ENCODE measurements at places on chromosomes 12 and 14.
A peak's percentile ranks its signal among the peaks of the same experiment; 100 is the strongest.

GRCh38 chr12:123816896-123817537 lies 54.9 kb downstream of the DNAH10 start:
- no peak for DNase-seq

DNA sequence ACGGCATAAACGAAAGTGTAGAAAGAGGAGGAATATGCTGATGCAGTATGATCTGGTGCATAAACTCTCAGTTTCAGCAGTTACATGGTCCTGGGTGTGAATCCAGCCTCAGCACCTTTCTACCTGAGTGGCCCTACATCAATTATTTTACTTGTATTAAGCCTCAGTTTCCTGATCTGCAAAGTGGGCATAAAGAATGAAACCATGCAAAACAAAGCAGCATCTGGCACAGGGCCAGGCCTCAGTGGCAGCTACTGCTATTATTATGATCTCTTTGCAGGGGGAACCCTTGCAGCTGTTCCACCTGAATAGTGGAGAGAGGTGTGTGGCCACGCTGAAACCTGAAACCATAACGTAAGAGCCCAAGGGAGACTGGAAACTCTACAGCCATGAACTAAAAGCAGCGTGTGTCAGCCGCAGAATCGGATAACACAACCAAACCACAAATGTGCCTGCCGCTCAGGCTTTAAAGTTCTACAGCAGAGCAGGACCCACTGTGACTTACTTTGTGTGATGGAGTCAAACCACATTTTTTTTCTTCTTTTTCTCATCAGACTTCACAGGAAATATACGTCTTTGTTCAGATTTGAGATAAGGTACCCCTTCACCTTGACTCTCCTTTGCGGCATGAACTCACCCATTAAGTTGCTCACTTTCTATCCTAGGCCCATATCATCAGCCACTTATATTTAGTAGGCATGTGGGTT lies 29.2 kb upstream of the FOS start:
- DNase-seq = peak; percentile 66

DNA sequence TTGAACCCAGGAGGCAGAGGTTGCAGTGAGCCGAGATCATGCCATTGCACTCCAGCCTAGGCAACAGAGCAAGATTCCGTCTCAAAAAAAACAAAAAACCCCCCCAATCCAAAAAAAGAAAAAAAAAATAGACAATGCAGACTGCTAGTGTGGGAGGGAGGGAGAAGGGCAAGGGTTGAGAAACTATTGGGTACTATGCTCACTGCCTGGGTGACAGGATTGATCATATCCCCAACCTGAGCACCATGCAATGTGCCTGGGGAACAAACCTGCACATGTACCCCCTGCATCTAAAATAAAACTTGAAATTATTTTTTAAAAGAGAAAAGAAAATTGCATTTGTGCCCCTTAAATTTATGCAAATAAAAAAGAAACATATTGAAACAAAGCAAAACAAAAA lies 65.6 kb upstream of the PLEKHG3 start:
- no peak for DNase-seq

- no peak for DNase-seq
These were observed 185.1 kb upstream of the CDKN3 start for GRCh38 chr14:54211551-54212308.

DNA sequence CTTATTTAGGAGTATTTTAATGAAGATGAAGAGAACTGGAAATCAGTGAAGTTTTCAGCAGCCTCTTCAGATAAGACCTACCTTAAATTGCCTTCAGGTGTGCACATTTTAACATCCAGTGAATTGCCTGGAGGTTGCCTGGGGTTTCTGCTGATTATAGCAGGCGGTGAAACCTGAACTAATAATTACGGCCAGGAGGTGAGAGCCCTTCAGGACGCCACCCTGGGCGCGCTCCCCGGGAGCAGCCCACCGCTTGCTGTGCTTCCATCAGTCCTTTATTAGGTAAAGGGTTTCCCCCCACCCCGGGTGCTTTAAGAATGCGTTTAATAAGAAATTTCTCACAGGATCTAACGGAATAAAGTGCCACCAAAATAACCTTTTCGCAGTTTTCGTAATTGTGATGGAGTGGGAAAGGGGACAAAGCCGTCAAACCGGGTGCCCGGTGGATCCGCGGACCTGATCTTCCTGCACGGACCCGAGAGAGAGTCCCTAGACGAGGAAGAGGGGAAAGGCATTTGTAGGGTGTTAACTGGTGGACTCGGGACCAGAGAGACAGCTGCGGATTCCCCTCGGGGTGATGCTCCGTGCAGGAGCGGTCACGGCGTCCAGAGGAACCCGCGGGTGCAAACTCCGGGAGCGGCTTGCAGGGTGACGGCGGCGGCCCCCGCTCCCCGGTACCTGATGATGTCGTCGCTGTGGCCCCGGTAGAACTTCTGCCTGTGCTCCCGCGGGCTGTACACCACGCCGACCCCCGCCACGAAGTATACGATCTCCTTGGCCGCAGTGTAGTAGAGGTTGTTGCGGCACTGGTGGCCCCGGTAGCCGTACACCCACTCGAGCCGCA lies 902 bp downstream of the EML5 start:
- DNase-seq = peak; percentile 1

DNA sequence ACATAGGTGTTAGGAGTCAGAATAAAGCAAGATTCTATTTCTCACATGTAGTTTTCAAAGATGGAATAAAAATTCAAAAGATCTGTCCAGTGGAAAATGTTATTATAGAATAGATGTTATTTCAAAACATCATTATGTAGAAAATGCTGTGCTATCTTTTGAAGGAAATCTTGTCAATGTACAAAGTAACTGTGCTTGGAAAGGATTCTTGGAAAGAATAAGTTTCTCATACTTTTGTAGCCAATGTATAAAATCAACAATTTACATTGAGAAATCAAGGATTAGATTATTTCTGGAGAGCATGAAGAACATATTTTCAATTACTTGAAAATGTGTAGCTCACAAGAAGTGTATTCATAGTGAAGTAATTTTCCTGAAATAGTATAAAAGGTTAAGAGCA lies 532.5 kb upstream of the MGAT4C start:
- no peak for DNase-seq

DNA sequence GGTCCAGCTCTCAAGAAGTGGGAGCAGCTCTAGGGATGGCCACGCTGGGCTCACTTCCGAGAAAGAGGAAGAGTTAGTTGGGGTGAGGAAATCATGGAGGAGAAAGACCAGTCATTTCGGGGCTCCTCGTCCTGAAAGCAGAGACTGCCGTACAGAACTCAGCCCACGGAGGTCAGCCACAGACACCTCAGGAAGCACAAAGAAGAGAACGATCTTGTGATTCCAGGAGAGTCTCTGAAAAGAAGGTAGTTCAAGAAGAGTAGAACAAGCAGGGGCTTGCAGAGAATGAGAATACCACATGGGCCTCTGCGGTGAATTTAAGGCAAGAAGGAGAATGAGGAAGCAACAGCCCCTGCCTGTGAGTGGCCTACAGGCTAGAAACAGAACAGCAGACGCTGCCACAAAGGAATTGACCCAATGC lies 311.9 kb downstream of the CACNA1C start:
- no peak for DNase-seq

DNA sequence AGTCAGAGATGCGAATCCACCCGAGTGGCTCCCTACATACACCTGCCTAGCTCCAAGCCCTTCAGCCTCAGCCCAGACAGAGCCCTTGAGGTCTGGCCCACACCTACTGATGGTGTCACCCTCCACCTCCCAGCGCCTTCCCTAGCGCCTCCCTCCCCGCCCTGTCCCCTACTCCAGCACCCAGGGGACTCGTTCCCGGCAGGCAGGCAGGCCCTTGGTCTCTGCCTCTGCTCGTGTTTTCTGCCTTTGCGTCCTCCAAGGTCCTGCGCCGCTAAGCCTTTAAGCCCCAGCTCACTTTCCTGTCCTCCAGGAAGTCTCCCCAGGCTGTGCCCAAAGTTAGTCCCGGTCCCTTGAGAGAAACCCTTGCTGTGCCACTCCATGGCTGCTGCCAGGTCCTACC lies 12.7 kb downstream of the INF2 start:
- no peak for DNase-seq

DNA sequence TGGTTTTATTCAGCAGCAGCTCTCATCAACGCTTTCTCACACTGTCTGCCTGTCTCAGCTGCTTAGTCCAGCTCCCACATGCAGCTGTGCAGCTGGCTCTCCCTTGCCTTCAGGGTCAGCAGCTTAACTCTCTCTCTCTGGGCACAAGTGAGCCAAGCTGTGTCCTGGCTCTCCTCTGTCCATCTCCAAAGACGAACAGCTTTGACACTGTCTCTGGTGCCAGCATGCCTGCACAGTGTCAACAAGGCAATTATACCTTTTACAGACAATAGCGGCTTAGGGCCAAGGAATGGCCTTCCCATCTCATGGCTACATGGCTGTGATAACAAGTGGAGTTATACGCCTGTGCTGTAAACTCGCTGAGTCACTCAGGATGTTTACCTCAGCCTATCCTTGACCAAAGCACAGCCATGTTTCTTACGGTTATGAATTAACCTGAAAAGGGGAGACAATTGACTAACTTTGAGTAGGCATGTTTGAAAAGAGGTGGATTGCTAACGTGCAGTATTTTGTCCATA lies 38.4 kb upstream of the MANSC4 start:
- DNase-seq = no peak

- DNase-seq = no peak
These were observed 751.1 kb downstream of the TMEM121 start for GRCh38 chr14:106277503-106277902.

GRCh38 chr12:75257510-75257909 lies 47.9 kb upstream of the KCNC2 start:
- DNase-seq = no peak

- DNase-seq = no peak
These were observed 105.1 kb upstream of the TMEM260 start for GRCh38 chr14:56474419-56475022.

GRCh38 chr12:122949816-122950675 lies 16.2 kb downstream of the ABCB9 start:
- no peak for DNase-seq

DNA sequence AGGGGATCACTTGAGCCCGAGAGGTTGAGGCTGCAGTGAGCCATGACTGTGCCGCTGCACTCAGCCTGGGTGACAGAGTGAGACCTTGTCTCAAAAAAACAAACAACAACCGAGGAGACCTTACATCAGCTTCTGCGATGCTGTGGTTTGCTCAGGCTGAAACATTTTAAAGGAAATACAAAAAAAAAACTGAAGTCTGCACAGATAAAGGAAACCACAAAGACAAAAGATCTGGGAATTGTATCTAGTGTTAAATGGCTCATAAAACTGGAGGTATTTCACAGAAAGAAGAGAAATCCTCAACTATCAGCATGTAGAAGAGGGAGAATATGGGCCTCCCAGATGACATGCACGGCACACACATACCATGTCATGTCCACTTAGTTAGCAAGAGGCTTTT lies 60.3 kb upstream of the VPS33A start:
- no peak for DNase-seq

- DNase-seq = no peak
These were observed 166.6 kb upstream of the CCDC198 start for GRCh38 chr14:57660208-57660607.

DNA sequence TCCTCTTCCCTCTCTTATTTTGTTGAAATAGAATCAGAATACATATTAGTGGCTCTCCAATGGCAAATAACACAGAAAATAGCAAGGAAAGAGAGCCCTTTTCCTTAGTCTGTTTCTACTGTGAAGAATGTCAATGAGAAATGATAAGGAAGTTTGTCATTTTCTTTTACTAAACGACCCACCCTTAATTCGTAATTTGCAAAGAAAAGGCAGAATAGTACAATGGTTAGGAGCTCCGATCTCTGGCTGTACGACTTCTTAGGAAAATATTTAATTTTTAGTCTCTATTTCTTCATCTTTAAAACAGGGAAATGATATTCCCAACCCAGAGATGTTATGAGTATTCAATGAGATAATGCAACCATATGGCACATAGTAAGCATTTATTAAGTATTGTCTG lies 6.0 kb downstream of the PAX9 start:
- no peak for DNase-seq

GRCh38 chr12:101929365-101930041 lies 52.1 kb downstream of the DRAM1 start:
- no peak for DNase-seq

- DNase-seq = no peak
These were observed 6.6 kb upstream of the SLC8B1 start for GRCh38 chr12:113341535-113341934.

- no peak for DNase-seq
These were observed 10.4 kb downstream of the G2E3 start for GRCh38 chr14:30569216-30569902.

DNA sequence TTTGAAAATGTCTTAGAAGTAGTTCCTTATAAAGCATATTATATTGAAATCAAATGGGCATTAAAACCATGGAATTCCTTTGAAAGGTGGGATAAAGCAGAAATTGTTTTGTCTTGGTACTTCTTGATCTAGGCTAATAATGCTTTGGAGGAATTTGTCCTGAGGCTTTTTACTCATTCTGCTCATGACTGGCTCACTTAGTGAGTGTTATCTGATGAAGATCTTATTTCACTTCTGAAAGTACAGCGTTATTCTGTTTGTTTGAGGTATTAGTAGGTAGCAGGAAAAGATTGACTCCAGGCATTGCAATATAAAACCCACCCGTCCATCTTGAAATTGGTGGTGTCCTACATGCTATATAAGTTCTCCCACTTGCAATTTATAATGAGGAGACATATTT lies 5.5 kb downstream of the C12orf71 start:
- DNase-seq = no peak

GRCh38 chr12:81141217-81141616 lies 63.3 kb downstream of the ACSS3 start:
- no peak for DNase-seq

GRCh38 chr12:39875721-39876120 lies 230.2 kb downstream of the SLC2A13 start:
- DNase-seq = no peak

DNA sequence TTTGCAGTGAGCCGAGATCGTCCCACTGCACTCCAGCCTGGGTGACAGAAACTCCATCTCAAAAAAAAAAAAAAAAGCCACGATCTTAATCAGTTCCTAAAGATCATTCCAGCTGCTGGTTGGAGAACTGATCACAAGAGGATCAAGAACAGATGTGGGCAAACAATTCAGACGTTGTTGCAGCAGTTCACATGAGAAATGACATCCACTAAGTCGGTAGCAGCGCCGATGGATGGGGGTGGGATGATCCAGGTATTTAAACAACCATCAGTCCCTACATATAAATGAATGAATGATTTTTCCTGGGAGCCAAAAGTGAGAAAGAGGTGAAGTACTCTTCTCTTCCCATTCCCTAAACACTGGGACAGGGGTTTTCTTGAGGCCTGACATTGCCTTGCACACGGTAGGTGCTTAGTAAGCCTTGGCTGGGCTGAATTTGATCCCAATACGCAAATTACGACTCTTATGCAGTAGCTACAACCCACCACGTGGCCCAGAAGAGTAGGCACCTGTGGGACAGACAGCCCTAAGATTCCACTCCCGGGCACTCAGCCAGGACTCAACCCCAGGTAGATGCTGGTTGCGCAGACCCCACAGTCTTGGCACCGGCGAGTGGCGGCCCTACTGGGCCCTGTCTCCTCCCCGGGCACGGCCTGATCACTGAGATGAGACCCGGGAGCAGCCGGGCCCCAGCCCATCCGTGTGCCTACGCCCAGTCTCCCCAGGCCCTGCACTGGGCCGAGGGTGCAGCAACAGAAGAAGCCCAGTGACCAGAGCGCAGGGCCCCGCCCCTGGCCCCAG lies 565 bp downstream of the SPRYD3 start:
- DNase-seq = peak; percentile 22

- no peak for DNase-seq
These were observed 345.8 kb downstream of the VRK1 start for GRCh38 chr14:97143011-97143410.

- no peak for DNase-seq
These were observed 466.9 kb downstream of the SOX5 start for GRCh38 chr12:23482571-23482970.

GRCh38 chr12:124386059-124386458 lies 91.2 kb downstream of the RFLNA start:
- DNase-seq = no peak

Measured in activated T-helper 1 cell treated with Interleukin-2 at 50 U/mL for 16 hours (primary cell).